ENCODE measurements at places on chromosomes 12 and 14.

- no peak for DNase-seq
Measured at GRCh38 chr14:57897144-57897748, 31.4 kb upstream of the SLC35F4 start.

- no peak for DNase-seq
Measured at GRCh38 chr12:57983146-57983857, 41.9 kb downstream of the ATP23 start.

DNA sequence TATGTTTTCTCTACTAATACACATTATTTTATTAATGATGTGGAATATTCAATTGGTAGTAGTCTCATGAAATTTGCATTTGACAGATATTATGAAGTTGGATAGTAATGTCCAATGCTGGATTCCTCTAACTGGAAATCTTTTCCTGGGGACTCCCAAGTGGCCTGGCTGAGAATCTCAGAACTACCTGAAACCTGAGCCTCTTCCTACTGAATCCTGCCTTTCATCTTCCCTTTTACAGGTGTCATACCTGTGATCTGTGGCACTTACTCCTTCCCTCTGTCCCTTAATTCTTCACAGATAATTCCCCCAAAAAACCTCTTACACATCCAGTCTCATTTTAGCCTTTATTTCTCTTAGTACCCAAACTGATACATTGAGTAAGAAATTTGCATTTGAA, 89.7 kb upstream of the MYF6 start:
- no peak for DNase-seq

GRCh38 chr12:41709463-41710285, 435.0 kb downstream of the GXYLT1 start:
- no peak for DNase-seq

DNA sequence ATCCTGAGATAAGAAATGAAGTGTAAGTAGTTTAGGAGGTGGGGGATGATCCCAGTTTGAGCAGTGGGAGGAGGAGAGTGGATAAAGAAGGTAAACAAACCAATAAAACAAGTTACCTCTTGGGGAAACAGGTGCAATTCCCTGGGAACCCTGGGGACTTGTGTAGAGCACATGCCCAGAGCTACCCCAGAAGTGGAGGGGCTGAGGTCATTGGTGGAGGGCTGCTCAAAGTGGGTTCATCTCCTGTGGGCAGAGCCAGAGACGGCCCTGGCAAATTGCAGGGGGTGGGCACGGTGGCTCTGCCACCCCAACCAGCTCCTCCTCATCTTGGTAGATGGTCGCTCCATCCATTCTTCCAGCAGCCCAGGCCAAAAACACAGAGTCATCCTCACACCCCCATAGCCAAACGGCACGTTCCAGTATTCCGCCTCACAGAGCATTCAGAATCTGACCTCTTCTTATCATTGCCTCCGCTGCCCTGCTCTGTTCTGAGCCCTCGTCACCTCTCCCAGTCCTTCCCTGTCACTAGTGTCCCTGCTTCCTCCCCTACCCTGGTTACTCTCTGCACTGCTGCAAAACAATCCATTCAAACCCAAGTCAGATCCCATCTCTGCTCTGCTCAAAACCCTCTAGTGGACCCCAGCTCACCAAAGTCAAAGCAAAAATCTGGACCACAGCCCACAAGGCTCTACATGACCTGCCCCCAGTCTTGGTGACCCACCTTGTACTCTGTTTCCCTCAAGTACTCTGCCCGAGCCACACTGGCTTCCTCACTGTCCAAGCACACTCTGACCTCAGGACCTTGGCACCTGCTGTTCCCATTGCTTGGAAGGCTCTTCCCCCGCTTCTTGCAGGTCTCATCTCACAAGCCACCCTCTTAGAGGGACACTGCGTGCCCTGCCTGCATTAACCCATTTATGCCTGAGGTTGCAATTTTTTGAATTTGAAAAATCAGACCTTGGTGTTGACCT, 5.5 kb downstream of the CYP46A1 start:
- DNase-seq: no peak

GRCh38 chr12:6936636-6937480, 6.8 kb upstream of the RNU7-1 start:
- peak; percentile 72 for DNase-seq

GRCh38 chr12:29572464-29572863, 75.0 kb upstream of the OVCH1 start:
- no peak for DNase-seq

GRCh38 chr12:56546680-56547079, 25.1 kb downstream of the RBMS2 start:
- no peak for DNase-seq

DNA sequence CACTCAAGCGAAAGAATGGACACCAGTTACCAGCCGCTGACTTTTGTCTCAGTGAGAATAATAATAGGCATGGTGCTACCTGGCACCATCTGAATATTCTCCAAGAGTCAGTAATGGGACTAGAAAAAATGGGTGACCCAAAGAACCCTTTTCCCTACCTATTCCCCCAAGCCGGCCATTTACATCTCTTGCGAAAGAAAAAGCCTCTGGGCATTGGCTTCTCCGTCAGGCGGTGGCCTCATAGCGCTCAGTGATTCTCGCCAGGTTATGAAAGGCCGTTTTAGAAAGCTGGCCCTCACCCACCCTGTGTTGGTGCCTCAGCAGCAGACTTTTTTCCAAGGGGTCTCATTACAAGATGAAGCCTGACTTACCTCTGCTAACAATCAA, 523 bp upstream of the SLC6A15 start:
- no peak for DNase-seq

GRCh38 chr12:26274441-26275312, 79.3 kb downstream of the SSPN start:
- DNase-seq: peak; percentile 80

DNA sequence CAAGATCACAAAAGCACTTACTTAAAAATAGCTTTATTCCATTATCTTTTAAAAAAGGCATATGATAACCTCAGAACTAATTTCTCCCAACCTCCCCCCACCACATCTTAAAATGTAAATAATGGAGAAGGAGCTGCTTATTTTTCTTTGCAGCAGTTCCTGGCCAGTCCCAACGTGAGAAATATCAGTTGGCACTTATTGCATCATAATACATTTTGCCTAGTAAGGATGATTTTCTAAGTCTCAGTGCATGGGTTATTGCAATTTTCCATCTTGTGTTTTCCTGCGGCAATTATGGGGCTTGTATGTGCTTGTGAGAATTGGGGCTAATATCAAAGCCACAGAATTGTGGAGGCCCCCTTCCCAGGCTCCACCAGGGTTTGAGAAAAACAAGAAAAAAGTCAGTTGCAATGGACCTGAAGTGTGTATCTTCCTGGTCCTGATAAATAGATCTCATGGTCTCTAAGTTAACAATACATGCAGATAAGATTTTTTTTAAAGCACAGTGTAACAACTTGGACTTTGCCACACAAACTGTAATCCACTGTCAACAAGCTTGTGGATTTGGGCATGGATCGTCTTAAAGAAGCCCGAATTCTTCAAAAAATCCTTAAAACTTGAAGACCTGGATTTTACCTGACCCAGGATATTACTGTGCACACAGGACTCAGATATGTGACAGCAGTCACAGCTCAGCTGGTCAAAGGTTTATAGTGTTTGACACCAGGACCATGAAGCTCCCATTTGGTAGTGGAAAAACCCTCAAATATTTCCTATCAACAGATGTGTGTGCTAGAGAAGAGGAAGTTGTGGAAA, 2.8 kb upstream of the WSB2 start:
- no peak for DNase-seq

GRCh38 chr12:95701275-95701674, 89.3 kb downstream of the NTN4 start:
- DNase-seq: no peak

- no peak for DNase-seq
Measured at GRCh38 chr12:121943926-121944325, 25.5 kb downstream of the CFAP251 start.

GRCh38 chr14:73783107-73783727, 68.4 kb upstream of the PTGR2 start:
- no peak for DNase-seq

GRCh38 chr14:69014829-69015259, 35.7 kb upstream of the ACTN1 start:
- DNase-seq: no peak

DNA sequence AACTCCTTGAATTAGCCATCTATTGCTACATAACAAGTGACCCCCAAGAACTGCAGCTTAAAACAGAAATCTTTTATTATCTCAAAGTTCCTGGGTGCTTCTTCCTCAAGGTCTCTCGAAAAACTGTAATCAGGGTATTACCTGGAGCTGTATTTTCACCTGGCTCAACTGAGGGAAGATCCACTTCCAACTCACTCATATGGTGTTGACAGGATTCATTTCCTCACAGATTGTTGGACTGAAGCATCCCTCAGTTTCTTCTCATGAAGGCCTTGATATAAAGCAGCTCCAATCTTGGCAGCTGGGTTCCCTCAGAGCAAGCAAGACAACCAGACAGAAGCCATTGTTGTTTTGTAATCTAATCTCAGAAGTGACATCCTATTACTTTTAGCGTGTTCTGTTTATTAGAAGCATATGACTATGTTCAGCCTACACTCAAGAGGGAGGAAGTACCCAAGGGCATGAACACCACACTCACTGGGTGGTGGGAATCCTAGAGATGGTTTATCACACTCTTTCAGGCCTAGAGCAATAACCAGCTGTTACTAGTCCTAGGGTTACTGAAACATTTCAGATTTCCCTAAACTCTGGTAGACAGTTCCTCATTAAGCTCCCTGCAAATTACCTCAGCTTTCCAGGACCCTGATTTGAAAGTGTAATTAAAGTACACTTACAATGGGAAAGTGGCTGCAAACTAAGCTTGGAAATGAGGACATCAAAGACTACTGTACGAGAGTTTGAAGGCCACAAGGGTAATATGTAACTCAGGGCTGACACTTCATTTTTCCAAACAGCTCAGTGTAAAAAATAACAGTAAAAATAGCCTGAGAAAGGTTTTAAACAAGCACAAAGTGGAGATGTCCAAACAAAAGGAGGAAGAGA, 222.2 kb downstream of the SEC23A start:
- no peak for DNase-seq

DNA sequence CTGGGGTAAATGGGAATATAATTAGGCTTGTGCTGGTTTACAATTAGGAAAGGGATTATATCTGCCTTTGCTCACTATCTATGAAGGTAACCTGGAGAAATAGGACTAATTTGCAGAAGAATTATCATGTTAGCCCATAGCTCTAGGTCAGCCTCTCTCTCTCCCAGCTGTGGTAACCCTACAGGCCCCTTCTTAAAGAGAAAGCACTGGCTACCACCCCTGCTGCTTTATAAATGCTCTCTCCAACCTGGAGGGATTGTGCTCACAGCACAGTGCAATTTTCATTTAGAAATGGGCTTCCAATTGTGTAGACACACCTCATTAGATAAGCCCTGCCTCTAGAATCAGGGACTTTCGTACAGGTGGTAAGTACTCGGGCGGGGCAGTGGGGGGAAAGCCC, 22.7 kb upstream of the MGST1 start:
- no peak for DNase-seq

DNA sequence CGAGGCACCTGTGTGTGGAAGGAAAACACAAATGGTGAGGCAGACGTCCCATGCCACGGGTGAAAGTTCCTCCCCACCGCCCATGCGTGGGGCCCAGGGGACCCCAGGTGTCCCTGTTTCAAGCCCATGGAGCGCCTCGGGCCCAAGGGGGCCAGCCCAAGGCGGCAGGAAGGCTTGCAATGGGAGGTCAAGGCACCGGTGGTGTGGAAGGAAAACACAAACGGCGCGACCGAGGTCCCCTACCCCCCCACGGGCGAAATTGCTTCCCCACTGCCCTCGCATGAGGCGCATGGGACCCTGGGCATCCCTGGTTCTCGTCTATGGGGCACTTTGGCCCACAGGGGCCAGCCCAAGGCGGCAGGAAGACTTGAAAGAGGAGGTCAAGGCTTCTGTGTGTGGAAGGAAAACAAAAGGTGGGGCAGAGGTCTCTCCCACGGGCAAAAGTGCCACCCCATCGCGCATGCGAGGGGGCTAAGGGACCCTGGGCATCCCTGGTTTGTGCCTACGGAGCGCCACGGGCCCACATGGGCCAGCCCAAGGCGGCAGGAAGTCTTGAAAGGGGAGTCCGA, 379.4 kb downstream of the ALG10 start:
- DNase-seq: no peak

- no peak for DNase-seq
Measured at GRCh38 chr14:89267163-89267562, 149.9 kb downstream of the FOXN3 start.

Data from GM06990 (cell line).